ENCODE measurements at places on chromosomes 1 and 21.

- DNase-seq, result no peak
These were observed 27.8 kb downstream of the IGFN1 start for GRCh38 chr1:201218409-201218808.

- DNase-seq, result no peak
These were observed 20.9 kb downstream of the SLC26A9 start for GRCh38 chr1:205922314-205922713.

- DNase-seq, result peak; percentile 49
These were observed 83.3 kb downstream of the CDC42BPA start for GRCh38 chr1:227234998-227235405.

DNA sequence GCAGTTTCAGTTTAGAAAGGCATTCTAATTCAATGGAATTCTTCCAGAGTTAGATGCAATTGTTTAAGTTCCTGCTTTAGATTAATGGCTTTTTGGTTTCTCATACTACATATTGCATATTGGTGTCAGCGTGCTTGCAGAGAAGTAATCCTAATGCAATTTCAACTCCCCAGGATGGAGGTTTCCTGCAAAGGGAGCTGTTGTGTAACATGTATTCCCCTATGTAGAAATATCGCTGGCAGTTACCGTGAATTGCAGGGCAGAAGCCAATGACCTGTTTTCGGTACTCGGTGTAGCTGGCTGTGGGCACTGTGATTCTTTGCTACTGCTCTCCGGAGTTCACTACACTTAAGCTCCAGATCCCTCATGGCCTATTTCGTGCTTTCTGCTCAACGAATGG lies 256.1 kb upstream of the PTBP2 start:
- no peak for DNase-seq

DNA sequence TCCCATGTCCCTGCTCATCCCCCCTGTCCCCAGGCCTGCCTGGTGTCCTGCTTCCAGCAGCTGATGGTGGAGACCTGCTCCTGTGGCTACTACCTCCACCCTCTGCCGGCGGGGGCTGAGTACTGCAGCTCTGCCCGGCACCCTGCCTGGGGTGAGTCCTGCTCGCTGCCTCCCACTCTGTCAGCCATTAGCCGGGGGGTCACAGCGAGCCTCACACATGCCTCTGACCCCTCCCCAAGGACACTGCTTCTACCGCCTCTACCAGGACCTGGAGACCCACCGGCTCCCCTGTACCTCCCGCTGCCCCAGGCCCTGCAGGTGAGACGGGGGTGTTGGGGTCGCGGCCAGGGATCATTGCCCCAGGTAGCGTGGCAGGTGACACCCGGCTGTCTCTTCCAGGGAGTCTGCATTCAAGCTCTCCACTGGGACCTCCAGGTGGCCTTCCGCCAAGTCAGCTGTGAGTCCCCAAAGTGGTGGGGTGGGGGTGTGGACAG lies 10.0 kb downstream of the SCNN1D start:
- DNase-seq, result no peak

DNA sequence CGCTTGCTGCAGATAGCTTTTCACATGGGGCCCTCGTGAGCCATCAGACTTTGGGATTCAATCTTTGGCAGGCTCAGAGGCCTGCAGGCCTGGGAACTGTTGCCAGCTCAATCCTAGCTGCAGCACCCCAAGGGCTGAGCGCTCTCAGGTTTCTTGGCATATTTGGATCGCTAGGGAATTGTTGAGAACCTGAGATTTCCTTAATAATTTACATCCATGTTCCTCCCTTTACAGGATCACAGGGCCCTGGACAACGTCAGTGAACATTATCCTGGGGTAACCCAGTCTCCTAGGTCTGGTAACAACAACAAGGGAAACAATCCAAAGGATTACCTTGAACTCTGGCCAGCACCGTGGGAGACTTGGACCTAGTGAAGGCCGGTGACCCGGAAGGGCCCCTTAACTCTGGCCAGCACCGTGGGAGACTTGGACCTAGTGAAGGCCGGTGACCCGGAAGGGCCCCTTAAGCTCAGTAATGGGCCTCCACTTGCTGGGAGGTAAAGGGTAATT lies 49.3 kb upstream of the NEK2 start:
- no peak for DNase-seq

DNA sequence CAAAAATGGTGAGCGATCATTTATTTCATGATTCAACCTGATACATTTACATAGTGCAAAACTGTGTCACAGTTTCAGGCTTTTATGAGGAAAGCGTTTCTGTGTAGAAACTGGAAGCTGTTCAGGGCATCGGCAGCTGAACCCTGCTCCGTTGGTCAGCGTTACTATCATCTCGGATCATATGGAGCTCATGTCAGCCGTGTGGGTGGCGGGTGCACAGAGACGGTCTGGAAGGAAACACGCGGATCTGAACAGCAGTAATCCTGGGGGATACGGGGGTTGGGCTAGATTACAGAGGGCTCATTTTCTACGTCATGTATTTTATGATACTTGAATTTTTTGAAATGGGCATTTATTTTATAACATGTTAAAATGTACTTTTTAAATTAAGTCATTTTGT lies 15.1 kb downstream of the C1orf174 start:
- DNase-seq, result no peak

- DNase-seq, result peak; percentile 89
These were observed 4.6 kb downstream of the TMEM63A start for GRCh38 chr1:225877580-225877979.

DNA sequence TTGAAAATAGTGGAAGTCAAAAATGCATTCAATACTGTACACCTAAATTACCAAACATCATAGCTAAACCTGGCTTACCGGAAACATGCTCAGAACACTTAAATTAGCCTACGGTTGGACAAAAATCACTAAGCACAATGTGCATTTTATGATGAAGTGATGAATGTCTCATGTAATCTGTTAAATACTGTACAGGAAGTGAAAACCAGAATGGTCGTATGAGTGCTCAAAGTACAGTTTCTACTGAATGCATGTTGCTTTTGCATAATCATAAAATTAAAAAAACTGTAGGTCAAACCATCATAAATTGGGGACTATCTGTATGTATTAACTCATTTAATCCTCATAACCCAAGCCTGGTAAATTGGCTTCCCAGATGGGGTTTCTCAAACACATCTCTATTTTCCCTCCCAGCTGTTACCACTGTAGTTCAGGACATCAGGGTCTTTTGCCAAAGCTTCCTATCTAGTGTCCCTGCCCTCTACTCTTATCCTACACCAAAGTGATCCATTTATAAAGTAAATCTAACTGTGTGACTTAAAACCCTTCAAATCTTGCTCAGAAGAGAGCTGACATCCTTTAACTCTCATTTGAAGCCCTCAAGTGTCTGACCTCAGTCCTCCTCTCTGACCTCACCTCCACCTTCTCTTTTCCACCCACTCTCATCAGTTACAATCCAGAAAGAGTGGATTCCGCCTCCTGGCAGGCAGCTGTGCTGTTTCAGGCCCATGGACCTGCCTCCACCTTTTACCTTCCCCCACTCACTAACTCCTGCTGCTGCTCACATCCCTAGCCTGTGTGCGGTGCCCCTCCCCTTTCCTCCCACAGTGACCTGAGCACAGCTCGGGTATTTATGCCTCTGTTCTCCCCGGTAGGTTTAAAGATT lies 356.4 kb upstream of the ST6GALNAC5 start:
- no peak for DNase-seq

- no peak for DNase-seq
These were observed 661.8 kb upstream of the PTBP2 start for GRCh38 chr1:96059736-96060135.

DNA sequence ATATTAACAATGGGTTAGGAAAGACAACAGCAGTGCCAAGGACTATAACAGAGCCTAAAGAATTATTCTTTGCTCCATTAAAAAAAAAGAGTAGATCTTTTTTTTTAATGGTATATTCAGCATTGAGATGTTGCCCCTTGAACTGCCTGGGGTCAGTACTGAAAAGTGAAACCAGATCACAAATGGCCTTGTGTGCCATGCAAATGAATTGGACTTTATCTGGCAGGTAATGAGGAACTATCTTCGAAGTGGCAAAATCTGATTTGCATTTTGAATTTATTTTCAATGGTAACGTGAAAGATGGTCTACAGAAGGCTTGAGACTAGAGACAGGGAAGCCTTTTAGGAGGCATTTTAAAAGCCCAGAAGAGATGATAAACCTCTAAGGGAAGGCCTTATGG lies 21.4 kb upstream of the PKN2 start:
- DNase-seq, result no peak

DNA sequence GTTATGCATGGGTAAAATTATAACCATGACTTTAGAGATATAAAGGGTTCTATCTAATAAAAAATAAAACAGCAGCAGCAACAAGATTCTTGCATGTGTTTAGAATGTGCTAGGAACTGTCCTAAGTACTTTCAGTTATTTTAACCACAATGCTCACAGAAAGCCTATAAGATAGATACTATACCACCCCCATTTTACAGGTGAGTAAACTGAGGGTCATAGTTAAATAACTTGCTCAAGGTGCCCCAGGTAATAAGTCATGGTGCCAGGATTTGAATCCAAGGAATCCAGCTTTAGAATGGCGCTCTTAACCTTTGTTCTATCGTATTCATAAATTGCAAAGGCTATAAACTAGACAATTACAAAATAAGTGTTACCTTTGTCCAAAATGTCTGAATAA lies 53.4 kb downstream of the FRRS1 start:
- DNase-seq, result no peak

- DNase-seq, result no peak
These were observed 50.0 kb downstream of the CLIC4 start for GRCh38 chr1:24795236-24795635.

- no peak for DNase-seq
These were observed at the start of gene MAP3K21 for GRCh38 chr1:233327651-233328141. Gene MAP3K21, plus strand, starts transcription at chr1:233327724. Its CDS starts 305 bp downstream, at chr1:233328029.

- DNase-seq, result no peak
These were observed 73.7 kb downstream of the LAMC1 start for GRCh38 chr1:183096894-183097293.

DNA sequence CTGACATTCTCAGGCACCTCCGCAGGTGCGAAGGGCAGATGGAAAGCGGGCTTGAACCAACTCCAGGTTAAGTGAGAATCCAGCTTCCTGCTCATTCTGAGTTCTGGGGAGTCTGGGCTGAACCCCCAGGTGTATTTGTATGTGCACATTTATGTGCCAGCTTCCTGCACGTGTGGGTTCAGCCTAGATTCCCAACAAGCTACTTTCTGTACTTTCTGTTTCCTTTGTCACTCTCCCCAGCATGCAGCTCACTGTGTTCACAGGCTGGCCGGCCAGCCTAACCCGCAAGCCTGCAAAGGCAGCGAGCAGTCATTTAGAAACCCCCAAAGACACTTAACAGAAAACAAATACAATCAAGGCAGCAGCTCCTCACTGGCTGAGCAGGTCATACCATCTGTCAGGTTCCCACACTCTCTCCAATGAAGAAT lies 1.3 kb upstream of the IL19 start:
- no peak for DNase-seq

- no peak for DNase-seq
These were observed 13.3 kb downstream of the CSF1 start for GRCh38 chr1:109923946-109924275.

GRCh38 chr1:168977618-168978017 lies 128.9 kb upstream of the ATP1B1 start:
- no peak for DNase-seq

- DNase-seq, result no peak
These were observed 16.1 kb downstream of the FH start for GRCh38 chr1:241503444-241503843.

DNA sequence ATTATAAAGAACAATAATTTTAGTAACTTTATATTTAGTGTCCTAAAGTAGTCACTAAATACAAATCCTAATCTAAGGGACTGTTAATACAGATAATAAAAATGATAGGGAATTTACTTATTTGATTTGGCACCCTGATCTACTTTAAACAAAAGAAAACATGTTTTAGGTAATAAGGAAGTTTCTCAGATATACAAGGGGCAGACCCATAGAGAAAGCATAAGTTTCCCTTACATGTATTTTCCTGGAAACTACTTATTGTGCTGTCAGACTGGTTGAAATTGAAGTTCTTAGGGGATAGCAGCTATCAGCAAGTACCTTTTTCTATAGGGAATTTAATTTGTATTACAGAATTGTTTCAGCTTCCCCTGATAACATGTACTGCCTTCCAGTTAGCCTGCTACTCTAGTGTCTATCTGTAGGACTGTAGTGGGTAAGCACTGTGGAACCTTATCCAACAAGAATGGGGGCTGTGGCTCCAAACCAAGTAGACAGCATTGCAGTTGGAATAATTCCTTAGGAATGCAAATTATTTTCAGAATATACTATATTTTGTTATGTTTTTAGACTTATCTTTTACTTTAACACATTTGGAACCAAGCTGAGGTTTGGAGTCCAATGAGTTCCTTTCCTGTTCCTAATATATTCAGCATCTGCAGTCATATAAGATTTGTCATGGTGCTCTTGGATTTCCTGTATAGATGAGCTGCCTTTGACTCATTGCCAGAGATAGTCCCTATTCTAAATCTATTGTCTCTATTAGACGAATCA lies 14.7 kb downstream of the MSH4 start:
- DNase-seq, result no peak

DNA sequence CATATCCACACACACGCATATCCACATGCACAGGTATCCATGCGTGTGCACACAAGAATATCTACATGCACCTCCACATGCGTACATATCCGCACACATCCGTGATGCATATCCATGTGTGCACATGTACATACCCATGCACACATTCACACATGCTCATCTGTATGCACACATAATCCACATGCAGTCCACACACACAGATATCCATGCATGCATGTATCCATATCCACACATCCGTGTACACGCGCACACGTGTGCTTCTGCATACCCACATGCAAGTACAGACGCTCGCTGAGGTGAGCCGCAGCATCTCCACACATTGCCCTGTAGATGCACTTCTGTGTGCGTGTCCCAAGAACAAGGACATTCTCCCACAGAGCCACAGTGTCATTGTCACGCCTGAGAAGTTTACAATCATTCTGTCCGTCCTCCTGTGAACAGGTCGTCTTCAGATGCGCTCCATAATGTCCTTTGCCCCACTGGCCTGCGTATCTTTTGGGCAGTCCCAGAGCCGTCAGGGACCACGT lies 43.4 kb downstream of the COL18A1 start:
- DNase-seq, result no peak

- peak; percentile 41 for DNase-seq
These were observed 80.5 kb upstream of the BMP8A start for GRCh38 chr1:39410915-39411436.

- DNase-seq, result no peak
These were observed 4.7 kb downstream of the OR2B11 start for GRCh38 chr1:247453245-247453644.

GRCh38 chr1:63651161-63651701 lies 58.0 kb downstream of the PGM1 start:
- no peak for DNase-seq

- no peak for DNase-seq
These were observed 329.8 kb downstream of the RPS6KC1 start for GRCh38 chr1:213380865-213381264.

DNA sequence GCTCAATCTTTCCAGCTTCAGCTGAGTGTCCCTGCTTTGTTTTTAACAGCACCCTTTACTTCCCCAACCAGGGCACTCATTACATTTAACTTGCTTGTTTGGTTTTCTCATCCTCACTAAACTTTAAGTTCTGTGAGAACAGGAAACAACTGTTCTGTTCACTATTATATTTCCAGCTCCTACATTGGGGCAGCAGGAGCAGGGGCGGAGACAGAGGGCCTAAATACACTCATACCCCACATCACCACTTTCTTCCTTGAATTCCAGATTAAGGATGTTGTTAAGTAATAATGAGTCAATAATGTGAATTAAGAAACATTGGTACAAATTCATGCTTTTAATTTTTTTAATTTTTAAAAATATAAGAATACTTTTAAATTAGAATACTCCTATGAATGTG lies 6.0 kb downstream of the DRAM2 start:
- DNase-seq, result no peak

- no peak for DNase-seq
These were observed 89.2 kb downstream of the ADARB1 start for GRCh38 chr21:45163413-45164123.
